ENCODE measurements at places on chromosomes 5 and 9. TPM values are rescaled to one million over a fixed set of nuclear protein-coding genes. Genes with fewer than 3 reads are reported as not detected.

The PCDHB6 gene
- polyA plus RNA-seq: 0.20 TPM

DNA sequence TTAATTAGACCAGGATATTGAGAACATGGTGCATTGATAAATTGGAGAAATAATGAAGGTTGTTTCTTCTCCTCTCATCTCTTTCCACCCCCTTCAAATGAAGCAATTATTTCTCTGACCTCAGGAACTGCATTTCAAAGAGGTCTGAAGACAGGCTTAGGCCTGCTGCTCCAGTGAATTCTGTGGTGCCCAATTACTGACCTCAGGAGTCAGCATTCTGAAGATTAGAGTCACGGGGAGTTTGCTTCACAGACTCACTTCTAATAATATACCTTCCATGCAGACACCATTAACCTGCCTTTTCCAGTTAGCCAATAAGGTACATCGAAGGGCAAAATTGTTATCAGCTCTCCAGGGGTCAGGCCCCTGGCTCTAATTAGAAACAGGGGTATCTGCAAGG is 270.9 kb downstream of the GAS1 start:
- no peak for DNase-seq

- no peak for DNase-seq
These were observed 589.4 kb downstream of the NR2F1-AS1 start for GRCh38 chr5:92991581-92992067.

The CDKN2A gene
- 15.2 TPM for polyA plus RNA-seq

The PRELID2 gene
- 4.3 TPM for polyA plus RNA-seq

- DNase-seq: no peak
These were observed 12.9 kb downstream of the FNIP1 start for GRCh38 chr5:131783874-131784273.

DNA sequence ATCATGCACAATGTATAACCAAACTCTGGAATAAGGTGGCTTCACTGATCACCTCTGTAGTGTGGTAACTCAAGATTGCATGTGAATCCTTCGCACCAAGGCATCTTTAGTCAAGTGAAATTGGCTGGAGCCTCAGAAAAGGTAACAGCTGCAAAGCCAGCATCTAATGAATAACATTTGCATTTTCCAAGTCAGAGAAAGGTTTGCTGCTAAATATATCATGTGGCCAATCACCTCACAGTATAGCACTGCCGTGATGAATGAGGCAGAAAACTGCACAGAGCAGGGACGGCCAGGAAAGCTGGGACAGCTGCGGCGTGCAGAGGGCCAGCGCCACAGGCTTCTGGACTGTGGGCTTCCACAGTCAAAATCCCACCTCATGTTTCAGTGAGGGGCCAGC is 18.5 kb downstream of the MRPS27 start:
- no peak for DNase-seq

The NXNL2 gene
- polyA plus RNA-seq: 3.6 TPM

DNA sequence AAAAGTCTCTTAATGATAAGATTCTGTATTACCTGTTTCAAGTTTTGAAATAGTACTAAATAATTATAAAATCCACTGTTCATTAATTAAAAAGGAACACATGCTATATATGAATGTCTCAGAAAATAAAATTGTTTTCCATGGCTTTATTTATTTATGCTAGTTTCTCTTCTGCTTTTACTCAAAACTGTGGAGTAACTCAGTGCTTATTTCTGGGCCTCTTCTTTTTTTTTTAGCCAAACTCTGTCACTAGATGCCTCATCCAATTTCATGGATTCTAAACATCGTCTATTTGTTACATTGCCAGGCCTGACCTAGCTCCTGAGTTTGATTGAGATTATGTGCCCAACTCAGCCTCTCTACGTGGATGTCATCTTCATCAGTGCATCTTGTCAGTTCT is 1509.7 kb downstream of the MAT2B start:
- no peak for DNase-seq

DNA sequence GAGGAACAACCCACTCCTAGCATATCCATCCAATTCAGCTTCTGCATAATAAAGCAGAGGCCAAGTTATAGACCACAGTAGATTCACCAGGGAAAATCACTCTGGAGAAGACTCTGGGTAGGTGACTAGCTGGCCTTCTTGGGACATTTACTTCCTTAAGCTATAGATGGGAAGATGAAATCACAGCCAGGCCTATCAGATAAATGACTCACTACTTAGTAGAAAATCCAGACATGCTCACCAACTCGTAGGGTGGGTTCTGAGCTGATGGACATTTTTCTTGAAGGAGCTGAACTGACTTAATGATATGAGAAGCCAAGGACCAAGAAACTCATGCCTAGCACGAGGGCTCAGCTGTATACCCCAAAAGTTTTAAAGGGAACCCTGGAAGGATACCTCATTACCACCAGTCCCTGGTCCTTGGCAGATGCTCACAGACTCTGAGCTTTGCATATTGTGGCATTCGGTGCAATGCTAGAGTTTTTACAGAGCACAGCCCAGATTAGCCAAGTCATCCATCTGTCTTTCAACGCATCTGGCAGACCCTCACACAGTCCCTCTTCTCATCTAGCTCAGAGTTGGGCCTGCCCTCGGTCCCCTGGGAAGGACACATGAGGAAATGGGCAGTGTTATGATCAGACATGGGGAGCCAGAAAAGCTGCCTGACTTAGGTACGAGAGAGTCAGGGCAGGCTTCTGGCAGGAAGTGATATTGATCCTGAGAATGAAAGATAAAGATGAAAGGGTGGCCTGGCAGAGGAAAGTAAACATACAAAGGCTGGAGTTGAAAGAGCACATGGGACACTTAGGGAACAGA is 15.0 kb downstream of the ACSL6 start:
- DNase-seq: no peak

The SLC23A1 gene
- not detected for polyA plus RNA-seq

DNA sequence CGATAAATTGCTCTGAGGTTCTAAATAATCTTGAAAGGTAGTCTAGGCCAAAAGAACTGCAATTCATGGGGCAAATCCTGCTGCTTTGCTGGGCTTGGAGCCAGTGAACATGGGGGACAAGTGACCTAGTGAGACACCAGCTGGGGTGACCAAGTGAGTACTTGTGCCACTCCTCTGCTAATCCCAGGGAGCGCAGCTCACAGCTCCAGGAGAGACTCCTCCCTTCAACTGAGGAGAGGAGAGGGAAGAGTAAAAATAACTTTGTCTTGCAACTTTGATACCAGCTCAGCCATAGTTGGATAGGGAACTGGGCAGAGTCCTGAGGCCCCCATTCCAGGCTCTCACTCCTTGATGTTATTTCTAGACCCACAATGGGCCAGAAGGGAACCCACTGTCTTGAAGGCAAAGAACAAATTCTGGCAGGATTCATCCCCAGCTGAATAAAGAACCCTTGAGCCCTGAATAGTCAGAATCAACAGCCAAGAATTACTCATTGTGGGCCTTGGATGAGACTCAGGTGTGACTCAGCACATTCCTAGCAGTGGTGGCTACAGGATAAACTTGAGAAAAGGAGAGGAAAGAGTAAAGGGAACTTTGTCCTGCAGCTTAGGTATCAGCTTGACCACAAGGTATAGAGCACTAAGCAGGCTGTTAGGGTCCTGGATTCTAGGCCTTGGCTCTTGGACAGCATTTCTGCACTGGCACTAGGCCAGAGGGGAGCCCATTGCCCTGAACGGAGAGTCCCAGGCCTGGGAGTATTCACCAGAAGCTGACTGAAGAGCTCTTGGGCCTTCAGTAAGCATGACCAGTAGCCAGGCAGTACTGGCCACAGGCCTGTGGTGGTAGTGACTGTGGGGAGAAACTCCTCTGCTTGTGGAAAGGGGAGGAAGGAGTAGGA is 288.3 kb upstream of the CDH18 start:
- peak; percentile 4 for DNase-seq

- no peak for DNase-seq
These were observed 95.0 kb downstream of the DMAC1 start for GRCh38 chr9:7704543-7704942.

The SLC6A3 gene
- polyA plus RNA-seq: not detected

- DNase-seq: no peak
These were observed 197.0 kb downstream of the ADCY2 start for GRCh38 chr5:7592910-7593309.

DNA sequence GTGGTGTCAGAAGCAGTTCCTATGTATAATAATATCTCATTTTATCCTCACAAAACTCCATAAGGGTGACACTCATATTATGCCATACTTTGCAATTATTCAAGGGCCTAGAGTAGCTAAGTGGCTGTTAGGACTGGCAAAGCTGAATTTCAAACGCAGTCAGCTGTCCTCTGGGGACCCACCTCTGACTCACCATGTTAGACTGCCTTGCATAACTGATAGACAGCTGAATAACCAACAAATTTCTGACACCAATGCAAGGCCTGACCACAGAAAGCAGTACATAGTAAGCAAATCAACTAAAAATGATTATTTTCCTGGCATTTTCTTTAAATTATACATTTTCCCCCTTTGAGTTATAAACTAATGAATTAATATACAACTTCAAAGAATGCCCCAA is 251.6 kb upstream of the PTGER4 start:
- no peak for DNase-seq

- no peak for DNase-seq
These were observed 2.9 kb downstream of the NSMF start for GRCh38 chr9:137456061-137456863.

- no peak for DNase-seq
These were observed 148.4 kb downstream of the HSPA4 start for GRCh38 chr5:133200256-133200655.

The TXNDC8 gene
- not detected for polyA plus RNA-seq

DNA sequence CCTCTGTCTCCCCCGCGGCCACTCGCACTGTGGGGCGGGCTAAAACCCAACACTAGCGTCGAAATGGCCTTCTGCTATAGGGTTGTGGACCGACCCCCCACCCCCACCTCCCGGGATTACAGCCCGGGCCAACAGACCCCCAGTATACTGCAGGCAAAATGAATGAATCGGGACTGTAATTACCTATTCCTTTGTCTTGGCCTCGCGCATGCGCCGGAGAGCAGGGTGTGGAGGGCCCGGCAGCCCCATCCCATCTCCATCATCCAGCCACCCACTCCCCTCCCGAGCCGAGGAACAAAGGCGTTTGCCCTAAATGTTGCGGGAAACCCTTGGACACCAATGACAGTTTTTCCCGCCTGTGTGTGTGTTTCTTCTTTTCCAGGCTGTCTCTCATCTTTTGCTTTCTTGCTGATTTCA is 1.6 kb downstream of the BASP1 start:
- DNase-seq: no peak

DNA sequence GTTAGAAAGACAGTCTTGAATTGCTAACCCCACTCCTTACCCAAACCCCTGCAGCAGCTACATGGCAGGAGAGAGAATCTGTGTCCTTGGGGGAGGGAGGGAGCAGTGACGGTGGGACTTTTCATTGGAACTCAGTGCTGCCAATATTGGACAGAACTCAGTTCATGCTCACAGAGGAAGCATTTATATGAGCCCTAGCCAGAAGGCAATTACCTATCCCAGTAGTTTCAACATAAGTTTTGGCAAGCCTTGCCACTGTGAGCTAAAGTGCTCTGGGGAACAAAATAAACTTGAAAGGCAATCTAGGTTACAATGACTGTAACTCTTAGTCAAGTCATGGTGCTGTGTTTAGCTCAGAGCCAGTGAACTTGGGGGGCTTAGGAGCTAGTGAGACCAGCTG is 1013.4 kb upstream of the COX7C start:
- no peak for DNase-seq

- no peak for DNase-seq
These were observed 33.0 kb downstream of the USP20 start for GRCh38 chr9:129868023-129868871.

GRCh38 chr5:11640158-11640873 is 263.9 kb downstream of the CTNND2 start:
- DNase-seq: no peak

Measured in BJ (cell line).